Myocyte (in vitro differentiated cells): ENCODE measurements at places on chromosomes 5 and 9. TPM values are rescaled to one million over a fixed set of nuclear protein-coding genes. Genes with fewer than 3 reads are reported as not detected.
A peak's percentile ranks its signal among the peaks of the same experiment; 100 is the strongest.

GRCh38 chr5:137440795-137441194 is 58.3 kb downstream of the SPOCK1 start:
- no peak for DNase-seq

GRCh38 chr9:24986331-24986730 is 440.6 kb upstream of the IZUMO3 start:
- no peak for DNase-seq

GRCh38 chr9:1804128-1804865 is 210.8 kb upstream of the SMARCA2 start:
- peak; percentile 1 for DNase-seq

GRCh38 chr5:137563646-137564397 is 64.7 kb upstream of the SPOCK1 start:
- no peak for DNase-seq

GRCh38 chr5:1210832-1211251 is 9.4 kb downstream of the SLC6A19 start:
- DNase-seq: no peak

DNA sequence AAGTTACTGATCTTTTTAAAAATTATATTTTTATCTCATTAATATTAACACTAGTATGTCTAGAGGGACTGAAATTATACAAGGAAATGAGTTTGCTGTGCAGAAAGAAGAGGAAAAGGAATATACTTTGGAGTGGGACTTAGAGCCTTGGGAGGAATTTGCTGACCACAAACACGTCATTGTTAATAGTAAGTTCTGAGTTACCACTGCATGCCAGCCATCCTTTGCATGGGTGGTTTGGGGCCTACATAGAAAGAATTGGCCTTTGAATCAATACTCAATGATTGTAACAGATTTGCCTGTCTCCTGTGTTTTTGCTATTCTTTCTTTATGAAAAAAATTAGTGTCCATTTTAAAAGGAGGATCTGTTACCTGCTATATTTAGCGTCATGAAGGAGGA is 232.6 kb upstream of the TNC start:
- DNase-seq: no peak

GRCh38 chr5:92761585-92761984 is 819.4 kb downstream of the NR2F1-AS1 start:
- DNase-seq: no peak

DNA sequence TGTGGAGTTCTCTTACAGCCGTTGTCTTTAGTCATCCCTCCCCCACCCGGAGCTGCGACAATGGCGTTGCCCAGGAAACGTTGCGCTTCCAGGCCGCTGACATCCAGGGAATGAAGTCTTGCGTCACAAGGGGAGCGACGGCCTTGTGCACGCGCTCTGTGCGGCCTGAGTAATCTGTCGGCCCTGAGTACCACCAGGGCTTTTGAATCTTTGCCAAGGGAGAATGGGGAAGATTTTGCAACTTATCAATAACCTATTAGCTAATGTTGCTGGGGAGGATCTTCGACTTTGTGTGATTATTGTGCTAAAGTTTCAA is at the start of gene SOX30:
SOX30 (minus strand) TSS at position 62 of the 316 bp plus-strand sequence. CDS start 360 bp downstream, outside the sequence.
- DNase-seq: no peak

STC2 gene
- 482 and 489 TPM in 2 replicates for total RNA-seq

EHMT1 gene
- total RNA-seq: 27.3 and 40.4 TPM in 2 replicates

CCDC171 gene
- 1.1 and 1.5 TPM in 2 replicates for total RNA-seq

LECT2 gene
- not detected in 2 replicates for total RNA-seq

IFNB1 gene
- total RNA-seq: not detected in 2 replicates
